ENCODE measurements at places on chromosomes 5 and 9. TPM values are rescaled to one million over a fixed set of nuclear protein-coding genes. Genes with fewer than 3 reads are reported as not detected.

- no peaks in the 10 kb centered on the region for H3K36me3 ChIP-seq
- H3K4me1 ChIP-seq: peaks cover 28% of the 10 kb centered on the region
- peak overlapping the region; percentile 80 for H3K4me3 ChIP-seq
Measured at GRCh38 chr5:95620870-95621838, 1.3 kb downstream of the GPR150 start.

- DNase-seq: no peak
- no peaks in the 10 kb centered on the region for H3K27me3 ChIP-seq
- H3K36me3 ChIP-seq: no peaks in the 10 kb centered on the region
- no peak overlapping the region for H3K27ac ChIP-seq
- H3K4me1 ChIP-seq: no peaks in the 10 kb centered on the region
Measured at GRCh38 chr5:107736638-107737037, 65.9 kb upstream of the EFNA5 start.

GRCh38 chr5:171861381-171861780 is 75.8 kb downstream of the SMIM23 start:
- no peak for DNase-seq
- H3K27ac ChIP-seq: no peak overlapping the region
- peaks cover 70% of the 10 kb centered on the region for H3K36me3 ChIP-seq
- H3K4me1 ChIP-seq: peaks cover under 1% of the 10 kb centered on the region
- H3K4me3 ChIP-seq: no peak overlapping the region

DNA sequence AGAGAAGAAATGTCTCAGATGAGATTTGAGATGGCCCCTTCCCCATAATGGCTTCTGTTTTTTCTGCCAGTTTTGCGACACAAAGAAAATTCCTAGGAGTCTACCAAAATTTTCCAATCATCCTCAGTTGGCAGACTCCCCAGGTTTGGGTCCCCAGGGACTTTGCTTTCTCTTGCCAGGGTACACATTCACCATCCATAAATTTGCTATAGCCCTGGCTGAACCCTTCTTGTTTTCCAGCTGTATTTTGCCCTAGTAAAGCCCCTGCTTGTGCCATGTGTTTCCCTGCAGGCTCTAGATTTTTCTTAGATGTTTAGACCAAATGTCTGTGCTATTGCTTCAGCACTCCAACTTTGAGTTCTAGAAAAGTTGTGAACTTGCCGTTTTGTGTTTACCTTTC is 283.2 kb downstream of the ANXA1 start:
- DNase-seq: no peak
- H3K27ac ChIP-seq: no peak overlapping the region
- H3K27me3 ChIP-seq: no peaks in the 10 kb centered on the region
- H3K4me1 ChIP-seq: no peaks in the 10 kb centered on the region

F2RL2 gene
- total RNA-seq: not detected

DNA sequence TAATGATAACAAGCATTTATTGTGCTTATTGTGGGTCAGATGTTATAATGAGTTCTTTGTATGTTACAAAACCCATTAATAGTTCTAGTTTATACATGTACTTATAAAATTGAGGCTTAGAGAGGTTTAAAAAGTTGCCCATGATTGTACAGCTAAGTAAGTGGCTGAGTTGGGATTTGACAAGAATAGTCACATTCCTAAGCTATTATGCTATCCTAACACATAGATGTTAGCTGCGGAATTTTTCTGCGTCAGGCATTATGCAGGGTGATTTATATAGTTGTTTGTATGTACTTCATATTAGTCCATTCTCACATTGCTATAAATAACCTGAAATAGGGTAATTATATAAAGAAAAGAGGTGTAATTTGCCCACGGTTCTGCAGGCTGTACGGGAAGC is 12.5 kb downstream of the COMMD10 start:
- peaks cover 4% of the 10 kb centered on the region for H3K4me1 ChIP-seq
- no peak for DNase-seq
- H3K4me3 ChIP-seq: no peak overlapping the region
- no peaks in the 10 kb centered on the region for H3K27me3 ChIP-seq

TXNDC8 gene
- total RNA-seq: not detected

- no peak for DNase-seq
- peaks cover 77% of the 10 kb centered on the region for H3K4me1 ChIP-seq
- H3K27me3 ChIP-seq: no peaks in the 10 kb centered on the region
- peak overlapping the region; percentile 85 for H3K27ac ChIP-seq
- peak overlapping the region; percentile 55 for H3K4me3 ChIP-seq
Measured at GRCh38 chr9:7976167-7976755, 176.7 kb upstream of the DMAC1 start.

KCNV2 gene
- not detected for total RNA-seq

DNA sequence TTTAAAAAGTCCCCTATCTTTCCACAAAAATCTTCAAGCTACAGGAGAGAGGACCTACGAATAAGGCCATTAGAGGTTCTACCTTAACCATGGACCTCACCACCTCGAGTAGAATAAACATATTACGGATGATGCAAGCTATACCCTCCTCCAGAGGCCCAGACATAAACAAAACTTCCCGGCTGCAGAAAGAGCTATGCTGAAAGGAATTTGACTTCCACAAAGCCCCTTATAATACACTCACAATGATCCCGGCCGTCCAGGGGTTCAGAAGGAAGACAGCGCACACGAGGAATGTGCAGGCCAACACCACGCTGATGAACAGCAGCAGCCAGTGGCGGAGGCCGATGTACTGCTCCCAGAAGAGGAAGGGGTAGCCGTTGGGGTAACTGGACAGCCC is 59.0 kb downstream of the PTCH1 start:
- peaks cover 23% of the 10 kb centered on the region for H3K36me3 ChIP-seq
- DNase-seq: no peak
- H3K4me1 ChIP-seq: peaks cover 12% of the 10 kb centered on the region
- no peak overlapping the region for H3K4me3 ChIP-seq
- no peak overlapping the region for H3K27ac ChIP-seq

GRCh38 chr5:146079695-146080373 is 25.5 kb downstream of the PLAC8L1 start:
- no peak overlapping the region for H3K4me3 ChIP-seq
- no peak overlapping the region for H3K27ac ChIP-seq
- H3K36me3 ChIP-seq: no peaks in the 10 kb centered on the region
- peaks cover 7% of the 10 kb centered on the region for H3K27me3 ChIP-seq

DNA sequence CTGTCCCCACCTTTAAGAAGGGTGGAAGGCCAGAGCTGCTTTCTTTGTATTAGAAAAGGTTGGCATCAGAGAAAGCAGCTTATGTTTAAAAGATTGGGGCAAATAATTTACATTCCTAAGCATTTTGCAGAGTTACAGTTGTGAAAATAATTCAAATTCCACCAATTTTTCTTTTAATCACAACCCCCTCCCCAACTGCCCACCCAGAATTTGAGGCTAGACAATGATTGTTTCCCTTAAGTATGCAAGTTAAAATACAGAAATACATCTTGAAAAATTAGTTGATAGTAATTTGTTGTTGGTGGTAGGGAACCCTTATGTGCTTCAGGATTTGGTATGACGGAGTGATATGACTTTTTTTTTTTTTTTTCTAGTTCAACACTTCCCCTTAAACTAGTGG is 133.0 kb downstream of the ZSWIM6 start:
- no peak overlapping the region for H3K4me3 ChIP-seq
- no peak for DNase-seq
- no peaks in the 10 kb centered on the region for H3K36me3 ChIP-seq

DNA sequence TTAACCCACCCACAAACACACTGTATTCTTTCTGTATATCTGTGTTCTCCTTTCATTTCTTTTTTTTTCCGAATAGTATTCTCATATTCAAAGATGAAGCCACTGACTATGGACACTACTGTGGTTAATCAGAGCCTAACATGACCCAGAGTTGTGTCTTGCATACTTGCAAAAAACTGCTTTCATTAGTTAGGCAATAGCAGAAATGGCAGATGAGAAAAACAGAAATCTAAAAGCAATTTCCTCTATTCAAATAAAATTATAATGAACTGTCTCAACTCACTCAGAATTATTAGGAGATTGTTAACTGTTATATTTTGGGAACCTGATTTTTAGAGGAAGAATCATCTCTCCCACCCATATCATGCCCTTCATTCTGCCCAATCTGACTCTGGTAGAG is 45.9 kb downstream of the FREM1 start:
- no peak for DNase-seq
- no peak overlapping the region for H3K27ac ChIP-seq
- no peaks in the 10 kb centered on the region for H3K27me3 ChIP-seq
- no peaks in the 10 kb centered on the region for H3K36me3 ChIP-seq
- no peak overlapping the region for H3K4me3 ChIP-seq

- H3K4me1 ChIP-seq: no peaks in the 10 kb centered on the region
- H3K27ac ChIP-seq: no peak overlapping the region
- peaks cover 2% of the 10 kb centered on the region for H3K27me3 ChIP-seq
Measured at GRCh38 chr5:68628082-68628814, 412.7 kb downstream of the PIK3R1 start.

- no peaks in the 10 kb centered on the region for H3K27me3 ChIP-seq
- DNase-seq: no peak
- no peak overlapping the region for H3K27ac ChIP-seq
- no peak overlapping the region for H3K4me3 ChIP-seq
Measured at GRCh38 chr9:100091650-100092049, 7.2 kb downstream of the ERP44 start.

DNA sequence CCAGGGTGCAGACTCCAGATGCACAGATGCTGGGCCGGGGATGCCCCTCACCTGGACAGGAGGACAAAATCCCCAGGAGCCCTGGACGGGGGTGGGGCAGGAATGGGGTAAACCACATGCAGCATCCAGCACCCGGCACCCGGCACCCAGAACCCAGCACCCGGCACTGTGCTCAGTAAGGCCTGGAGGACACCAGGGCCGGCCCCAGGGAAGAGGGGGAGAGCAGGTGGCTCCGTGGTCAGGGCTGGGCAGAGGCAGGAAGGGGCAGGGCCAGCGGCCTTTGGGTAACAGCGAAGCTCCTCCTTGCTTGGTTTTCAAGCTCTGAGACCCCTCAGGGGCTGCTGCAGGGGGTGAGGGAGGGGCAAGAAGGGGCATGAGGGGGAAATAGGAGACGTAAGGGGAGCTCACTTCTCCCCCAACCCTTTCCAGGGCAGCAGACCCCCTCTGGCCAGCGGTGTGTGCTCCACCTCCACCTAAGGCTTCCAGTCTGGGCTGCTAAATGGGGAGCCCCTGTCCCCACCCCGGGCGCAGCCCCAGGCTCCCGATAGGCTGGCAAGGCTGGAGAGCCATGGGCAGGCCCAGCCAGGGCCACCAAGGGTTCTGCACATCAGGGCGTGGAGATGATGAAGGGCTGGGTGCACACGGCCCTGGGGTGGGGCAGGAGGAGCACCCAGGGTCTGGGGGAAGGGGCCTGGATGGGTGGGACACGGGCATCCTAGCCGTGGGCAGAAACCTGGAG is 17.8 kb upstream of the SLC6A19 start:
- no peak for DNase-seq
- H3K27me3 ChIP-seq: peaks cover 6% of the 10 kb centered on the region
- no peak overlapping the region for H3K4me3 ChIP-seq
- no peak overlapping the region for H3K27ac ChIP-seq
- no peaks in the 10 kb centered on the region for H3K4me1 ChIP-seq
- H3K36me3 ChIP-seq: no peaks in the 10 kb centered on the region

- peaks cover 93% of the 10 kb centered on the region for H3K4me1 ChIP-seq
- peak overlapping the region; percentile 65 for H3K27ac ChIP-seq
- H3K36me3 ChIP-seq: peaks cover 21% of the 10 kb centered on the region
- no peaks in the 10 kb centered on the region for H3K27me3 ChIP-seq
- peak overlapping the region; percentile 2 for H3K4me3 ChIP-seq
Measured at GRCh38 chr9:131690941-131691573, 48.8 kb downstream of the RAPGEF1 start.

GRCh38 chr9:118961857-118962256 is 407.4 kb downstream of the BRINP1 start:
- no peak overlapping the region for H3K4me3 ChIP-seq
- DNase-seq: no peak
- no peaks in the 10 kb centered on the region for H3K36me3 ChIP-seq
- no peak overlapping the region for H3K27ac ChIP-seq

WNK2 gene
- total RNA-seq: 0.24 TPM

GRCh38 chr9:81814794-81815464 is 113.3 kb upstream of the SPATA31D4 start:
- peaks cover 22% of the 10 kb centered on the region for H3K4me1 ChIP-seq
- no peak overlapping the region for H3K27ac ChIP-seq
- no peak overlapping the region for H3K4me3 ChIP-seq
- H3K27me3 ChIP-seq: no peaks in the 10 kb centered on the region

WNT8A gene
- total RNA-seq: not detected

CXCL14 gene
- total RNA-seq: not detected

GRCh38 chr5:159783726-159784247 is 132.5 kb upstream of the ADRA1B start:
- peaks cover 19% of the 10 kb centered on the region for H3K27me3 ChIP-seq
- no peaks in the 10 kb centered on the region for H3K36me3 ChIP-seq
- DNase-seq: no peak
- H3K27ac ChIP-seq: no peak overlapping the region

GRCh38 chr5:158897444-158898160 is 202.1 kb downstream of the EBF1 start:
- DNase-seq: no peak
- H3K4me3 ChIP-seq: peak overlapping the region; percentile 47
- H3K4me1 ChIP-seq: peaks cover 77% of the 10 kb centered on the region
- H3K27ac ChIP-seq: peak overlapping the region; percentile 93
- H3K27me3 ChIP-seq: no peaks in the 10 kb centered on the region

LPCAT1 gene
- 269 TPM for total RNA-seq

- peak overlapping the region; percentile 70 for H3K4me3 ChIP-seq
- peaks cover 23% of the 10 kb centered on the region for H3K4me1 ChIP-seq
- DNase-seq: no peak
- no peak overlapping the region for H3K27ac ChIP-seq
Measured at GRCh38 chr5:161547738-161548486, 1.4 kb upstream of the GABRB2 start.

GRCh38 chr5:82905986-82906385 is 171.2 kb downstream of the TMEM167A start:
- no peak overlapping the region for H3K27ac ChIP-seq
- H3K27me3 ChIP-seq: no peaks in the 10 kb centered on the region
- H3K4me3 ChIP-seq: no peak overlapping the region
- H3K4me1 ChIP-seq: no peaks in the 10 kb centered on the region
- no peaks in the 10 kb centered on the region for H3K36me3 ChIP-seq

DNA sequence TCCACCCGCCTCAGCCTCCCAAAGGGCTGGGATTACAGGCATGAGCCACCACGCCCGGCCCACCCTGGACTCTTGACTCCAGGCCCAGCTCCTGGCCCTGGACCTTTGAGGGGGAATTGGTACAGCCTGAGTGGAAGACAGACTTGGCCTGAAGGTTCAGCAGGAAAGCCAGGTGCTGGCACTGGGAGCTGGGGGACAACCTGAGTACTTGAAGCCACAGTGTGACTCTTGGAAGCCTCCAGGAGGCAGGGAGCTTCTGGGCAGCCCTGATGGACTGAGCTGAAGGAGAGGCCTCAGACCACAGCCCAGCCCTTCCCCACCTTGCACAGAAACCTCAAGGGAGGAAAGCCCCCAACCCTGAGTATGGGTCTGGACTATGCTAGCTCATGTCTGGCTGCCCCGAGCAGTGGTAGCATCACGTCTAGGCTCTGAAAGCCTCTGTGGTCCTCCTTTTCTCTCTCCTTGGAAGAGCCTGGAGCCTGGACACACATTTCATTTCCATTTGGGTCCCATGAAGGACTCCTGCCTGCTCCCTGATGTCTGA is 54.1 kb downstream of the RASGEF1C start:
- peak; percentile 11 for DNase-seq
- H3K27ac ChIP-seq: no peak overlapping the region
- H3K36me3 ChIP-seq: peaks cover under 1% of the 10 kb centered on the region
- H3K4me3 ChIP-seq: no peak overlapping the region
- H3K27me3 ChIP-seq: peaks cover 3% of the 10 kb centered on the region
